Articular chondrocyte of knee joint (primary cell): ENCODE measurements at places on chromosomes 11 and 22. TPM values are rescaled to one million over a fixed set of nuclear protein-coding genes. Genes with fewer than 3 reads are reported as not detected.

Gene OLFML1
- total RNA-seq: 1.3 and 6.7 TPM in 2 replicates

Gene APOA5
- not detected in 2 replicates for total RNA-seq

Gene OR10D3
- under 0.01 TPM in 1 of 2 replicates, not detected in the other for total RNA-seq

Gene ART1
- total RNA-seq: not detected in 2 replicates

Gene C11orf21
- total RNA-seq: 0.26 and 0.43 TPM in 2 replicates

Gene RGL4
- not detected in 2 replicates for total RNA-seq

Gene TRMT2A
- total RNA-seq: 30.1 and 30.6 TPM in 2 replicates

Gene APOL3
- 37.0 and 39.8 TPM in 2 replicates for total RNA-seq
